Astrocyte of the spinal cord (primary cell): ENCODE measurements at places on chromosomes 7 and 10.

GRCh38 chr7:18402488-18403183 is 92.9 kb upstream of the HDAC9 start:
- peak; percentile 72 for DNase-seq

DNA sequence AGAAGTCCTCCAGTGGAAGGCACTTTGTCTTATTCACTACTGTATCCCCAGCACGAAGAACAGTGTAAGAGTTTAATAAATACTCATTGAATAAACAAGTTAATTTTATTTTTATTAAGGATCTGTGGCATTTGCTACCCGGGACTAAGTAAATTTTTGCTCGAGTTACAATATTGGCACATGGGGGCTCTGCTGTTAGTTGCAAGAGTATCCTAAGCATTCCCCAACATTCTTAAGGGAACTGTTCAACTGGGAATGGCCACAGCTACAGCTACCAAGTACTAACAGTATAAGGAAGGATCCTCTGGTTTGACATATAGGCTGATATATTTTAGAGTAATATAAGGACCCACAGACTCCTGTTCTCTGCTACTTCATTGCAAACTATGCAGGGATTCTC is 8.7 kb upstream of the LRRTM3 start:
- DNase-seq, result no peak

- no peak for DNase-seq
Observed at GRCh38 chr10:128781637-128782036, 655.4 kb upstream of the MKI67 start.

DNA sequence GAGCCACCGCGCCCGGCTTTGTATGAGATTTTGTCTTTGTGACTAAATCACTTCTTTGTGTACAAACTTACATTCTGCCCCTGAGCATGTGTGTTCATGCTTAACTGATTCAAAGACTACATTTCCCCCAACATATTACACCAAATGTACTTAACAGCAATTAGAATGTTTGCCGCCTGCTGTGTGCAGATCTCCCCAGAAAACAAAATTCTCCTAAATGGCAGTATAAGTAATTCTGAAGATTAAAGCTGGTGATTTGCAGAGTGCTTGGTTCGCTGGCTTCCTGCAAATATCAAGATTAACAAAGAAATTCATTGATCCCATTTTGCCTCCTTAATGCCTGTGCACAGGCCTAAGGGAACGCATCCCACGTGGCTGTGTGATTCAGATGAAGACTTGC is 230.3 kb downstream of the GALNT17 start:
- no peak for DNase-seq

GRCh38 chr7:154916856-154917807 is 85.8 kb downstream of the PAXIP1 start:
- DNase-seq, result no peak

DNA sequence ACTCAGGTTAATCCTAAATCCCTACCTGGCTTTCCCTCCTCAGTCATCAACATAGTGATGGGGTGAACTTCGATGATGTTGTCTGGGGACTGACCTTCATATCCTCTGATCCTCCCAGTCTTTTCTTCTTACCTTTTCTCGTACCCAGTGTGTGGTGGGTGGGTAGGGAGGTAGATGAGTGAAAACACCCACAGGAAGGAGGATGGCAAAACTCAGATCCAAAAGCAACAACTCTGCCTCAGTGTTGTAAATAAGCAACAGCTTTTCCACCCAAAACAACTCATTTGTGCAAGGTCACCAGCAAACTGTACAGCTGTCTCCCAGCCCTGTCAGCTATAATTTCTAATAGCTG is 38.6 kb downstream of the VOPP1 start:
- DNase-seq, result no peak

DNA sequence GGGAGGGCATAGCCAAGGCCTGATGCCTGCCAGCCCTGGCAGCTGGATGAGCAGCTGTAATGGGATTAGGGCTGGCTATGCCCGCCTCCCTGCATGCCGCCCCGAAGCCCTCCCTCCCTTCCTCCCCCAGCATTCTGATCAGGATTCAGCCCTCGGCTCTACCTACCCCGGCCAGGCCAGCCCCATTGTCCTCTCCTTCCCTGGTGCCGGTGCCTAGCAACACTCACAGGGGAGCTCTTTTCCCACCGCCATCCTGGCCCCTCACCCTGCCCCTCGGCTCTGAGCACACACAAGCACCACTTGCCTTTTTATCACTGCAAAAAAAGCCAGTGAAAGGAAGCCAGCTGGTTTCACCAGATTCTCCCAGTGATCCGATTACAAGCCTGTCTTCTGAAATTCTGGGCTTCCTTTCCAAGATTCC is 9.0 kb upstream of the ADCYAP1R1 start:
- no peak for DNase-seq
